ENCODE measurements at places on chromosomes 3 and 15. TPM values are rescaled to one million over a fixed set of nuclear protein-coding genes. Genes with fewer than 3 reads are reported as not detected.
A peak's percentile ranks its signal among the peaks of the same experiment; 100 is the strongest.

CLPX gene
- 19.8 TPM for total RNA-seq

ISLR gene
- total RNA-seq: 323 TPM

- DNase-seq: no peak
- no peak overlapping the region for H3K4me3 ChIP-seq
- no peaks in the 10 kb centered on the region for H3K4me1 ChIP-seq
- no peak overlapping the region for H3K27ac ChIP-seq
- no peaks in the 10 kb centered on the region for H3K27me3 ChIP-seq
- H3K36me3 ChIP-seq: no peaks in the 10 kb centered on the region
Measured at GRCh38 chr15:27706300-27706699, 392.8 kb downstream of the OCA2 start.

DNA sequence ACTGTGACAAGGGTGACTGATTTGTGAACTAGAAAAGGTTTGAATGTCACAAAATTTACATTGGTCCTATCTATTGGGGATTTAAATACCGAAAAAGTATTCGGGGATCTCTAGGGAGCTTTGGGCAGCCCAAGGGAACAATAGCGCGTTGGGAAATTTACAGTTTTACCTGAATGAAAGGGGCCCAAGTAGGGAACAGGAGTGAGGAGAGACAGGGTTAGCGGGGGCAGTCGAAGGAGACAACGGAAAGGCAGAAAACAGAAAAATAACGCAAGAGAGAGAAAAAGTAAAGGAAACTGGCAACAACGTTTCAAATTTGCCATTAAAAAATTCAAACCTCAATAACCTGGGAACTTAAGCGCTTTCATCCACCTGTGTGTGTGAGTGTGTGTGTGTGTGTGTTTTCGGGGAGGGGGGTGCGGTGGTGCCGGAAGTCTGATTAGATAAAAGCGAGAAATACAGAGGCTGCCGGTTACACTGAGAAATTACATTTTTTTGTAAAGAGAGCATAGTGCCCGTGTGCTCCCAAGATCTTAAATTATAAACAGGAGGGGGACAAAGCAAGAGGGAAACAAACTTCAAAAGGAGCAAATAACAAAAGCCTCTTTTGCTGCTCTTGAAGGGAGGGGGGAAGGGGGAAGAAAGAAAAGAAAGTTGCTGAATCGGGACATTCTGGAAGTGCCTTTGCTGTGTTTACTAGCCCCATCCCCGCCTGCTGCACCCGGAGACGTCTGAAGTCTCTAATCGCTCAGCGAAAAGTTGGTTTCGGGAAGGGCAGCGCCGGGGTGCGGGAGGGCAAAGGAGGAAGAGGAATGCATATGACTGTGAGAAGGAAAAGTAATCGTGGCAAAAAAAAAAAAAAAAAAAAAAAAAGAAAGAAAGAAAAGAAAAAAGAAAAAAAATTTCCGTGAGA is 721 bp upstream of the ZIC1 start:
- peak overlapping the region; percentile 68 for H3K4me3 ChIP-seq
- DNase-seq: no peak
- H3K4me1 ChIP-seq: peaks cover 48% of the 10 kb centered on the region
- H3K27ac ChIP-seq: peak overlapping the region; percentile 21

DNA sequence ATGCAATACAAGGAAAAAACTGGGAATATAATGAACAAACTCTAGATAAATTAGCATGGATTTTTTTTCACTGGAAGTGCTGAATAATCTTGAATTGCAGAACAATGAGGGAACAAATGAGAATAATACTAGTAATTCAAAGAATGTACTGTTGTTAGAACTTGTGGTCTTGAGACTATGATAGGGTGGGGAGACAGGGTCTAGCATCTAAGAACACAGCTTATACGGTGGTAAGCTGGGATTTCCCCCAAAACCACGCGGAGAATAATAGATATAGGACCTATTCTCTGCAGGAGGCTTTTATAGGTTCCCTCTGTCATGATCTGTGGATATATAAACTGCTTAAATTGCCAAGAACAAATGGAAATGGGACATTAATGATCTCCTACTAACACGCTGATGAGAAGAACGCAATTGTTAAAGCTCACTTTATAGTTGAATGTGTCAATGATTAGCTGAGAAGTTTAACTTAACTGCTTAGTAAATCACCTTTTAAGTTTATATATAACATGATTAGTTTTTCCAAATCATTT is 692.3 kb downstream of the ZPLD1 start:
- H3K27me3 ChIP-seq: no peaks in the 10 kb centered on the region
- no peak overlapping the region for H3K27ac ChIP-seq
- DNase-seq: no peak
- no peaks in the 10 kb centered on the region for H3K4me1 ChIP-seq

DNA sequence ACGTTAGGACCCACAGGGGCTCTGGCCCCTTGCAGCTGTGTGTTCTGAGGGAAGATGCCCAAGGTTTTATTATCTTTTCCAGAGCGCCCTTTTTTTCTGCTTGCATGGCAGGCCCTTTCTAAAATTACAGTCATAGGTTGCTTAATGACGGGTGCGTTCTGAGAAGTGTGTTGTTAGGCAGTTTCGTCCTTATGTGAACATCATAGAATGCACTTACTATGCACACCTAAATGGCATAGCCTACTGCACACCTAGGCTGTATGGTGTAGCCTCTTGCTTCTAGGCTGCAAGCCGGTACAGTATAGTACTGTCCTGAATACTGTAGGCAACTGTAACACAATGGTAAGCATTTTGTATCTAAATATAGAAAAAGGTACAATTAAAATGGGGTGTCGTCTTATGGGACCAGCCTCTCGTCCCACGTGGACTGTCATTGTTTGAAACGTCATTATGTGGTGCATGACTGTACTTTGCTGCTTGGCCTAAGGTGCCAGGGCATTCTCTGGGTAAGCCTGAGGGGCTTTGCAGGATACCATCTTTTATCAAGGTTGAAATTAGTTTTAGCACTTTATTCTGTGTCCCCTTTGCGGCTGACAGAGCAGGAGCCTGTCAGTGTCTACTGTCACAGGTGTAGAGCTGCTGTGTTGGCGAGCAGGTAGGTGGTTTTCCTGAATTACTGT is 10.9 kb downstream of the KLF13 start:
- DNase-seq: no peak
- no peaks in the 10 kb centered on the region for H3K36me3 ChIP-seq
- peaks cover 52% of the 10 kb centered on the region for H3K4me1 ChIP-seq
- H3K27me3 ChIP-seq: no peaks in the 10 kb centered on the region
- H3K4me3 ChIP-seq: no peak overlapping the region

SLCO3A1 gene
- total RNA-seq: 16.5 TPM

GRCh38 chr3:189974359-189974758 is 146.3 kb downstream of the P3H2 start:
- no peaks in the 10 kb centered on the region for H3K36me3 ChIP-seq
- H3K4me1 ChIP-seq: peaks cover 6% of the 10 kb centered on the region
- DNase-seq: no peak
- no peak overlapping the region for H3K27ac ChIP-seq
- H3K4me3 ChIP-seq: no peak overlapping the region

DNA sequence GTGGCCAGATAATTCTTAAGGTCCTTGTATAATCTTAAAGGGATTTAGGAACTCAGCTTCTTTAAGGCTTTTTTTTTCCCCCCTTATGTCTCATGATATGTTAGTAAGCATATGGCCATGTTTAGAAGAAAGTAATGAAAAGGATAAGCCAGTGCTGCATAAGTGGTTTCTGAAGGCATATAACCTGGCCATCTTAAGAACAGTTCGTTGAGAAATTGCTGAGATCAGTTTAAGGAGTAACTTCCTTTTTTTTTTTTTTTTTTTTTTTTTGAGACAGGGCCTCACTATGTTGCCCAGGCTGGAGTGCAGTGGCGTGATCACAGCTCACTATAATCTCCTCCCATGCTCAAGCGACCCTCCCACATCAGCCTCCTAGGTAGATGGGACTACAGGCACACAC is 51.7 kb downstream of the UBE2E2 start:
- DNase-seq: no peak
- H3K27me3 ChIP-seq: no peaks in the 10 kb centered on the region
- H3K4me3 ChIP-seq: no peak overlapping the region
- H3K4me1 ChIP-seq: peaks cover 9% of the 10 kb centered on the region

DNA sequence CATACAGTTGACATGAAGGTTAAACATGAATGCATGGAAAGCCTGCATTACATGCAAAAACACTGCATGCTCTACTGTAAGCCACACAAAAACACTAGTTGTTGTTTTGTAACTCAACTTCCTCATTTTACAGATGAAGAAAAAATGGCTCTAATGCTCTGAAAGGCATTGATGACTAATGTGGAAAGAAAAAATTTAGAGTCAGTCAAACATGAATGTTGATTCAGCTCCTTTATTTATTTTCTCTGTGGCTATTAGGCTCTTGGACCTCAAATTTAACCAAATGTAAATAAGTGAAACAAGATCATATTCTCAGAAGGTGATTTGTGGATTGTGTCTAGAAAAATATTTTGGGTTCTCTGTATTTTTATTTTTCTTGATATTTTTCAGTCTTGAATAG is 336.7 kb upstream of the ZNF717 start:
- no peaks in the 10 kb centered on the region for H3K36me3 ChIP-seq
- H3K4me3 ChIP-seq: no peak overlapping the region
- H3K4me1 ChIP-seq: no peaks in the 10 kb centered on the region
- H3K27me3 ChIP-seq: no peaks in the 10 kb centered on the region

GATA2 gene
- total RNA-seq: 5.2 TPM

DNA sequence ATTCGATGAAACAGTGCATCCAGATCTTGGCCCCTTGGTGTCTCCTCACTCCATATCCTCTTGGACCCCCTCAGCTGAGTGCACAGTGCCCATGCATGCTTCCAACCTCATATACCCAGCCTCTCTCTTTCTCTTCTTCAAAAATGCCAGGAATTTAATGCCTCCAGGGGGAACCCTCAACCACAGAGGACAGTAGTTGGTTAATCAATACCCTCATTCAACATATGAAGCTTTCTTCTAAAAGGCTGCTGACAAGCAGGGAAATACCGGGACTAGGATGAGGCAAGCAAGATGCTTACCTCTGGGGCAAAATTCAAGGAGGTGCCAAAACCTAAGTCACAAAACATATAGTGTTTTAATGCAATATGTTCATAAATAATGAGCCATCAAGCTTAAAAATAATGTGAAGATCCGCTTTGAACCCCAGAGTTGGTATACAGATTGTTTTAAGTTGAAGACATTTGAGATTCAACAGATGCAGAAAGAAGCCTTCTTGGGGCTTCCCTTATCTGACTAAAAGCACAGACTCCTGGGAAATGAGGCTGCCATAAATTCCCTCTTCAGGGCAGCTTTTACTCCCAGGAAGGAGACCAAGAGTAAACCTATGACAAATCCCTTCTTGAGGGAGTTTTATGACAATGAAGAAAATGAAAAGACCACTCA is 48.2 kb upstream of the FHIT start:
- H3K27ac ChIP-seq: no peak overlapping the region
- no peak overlapping the region for H3K4me3 ChIP-seq
- DNase-seq: no peak
- no peaks in the 10 kb centered on the region for H3K36me3 ChIP-seq
- no peaks in the 10 kb centered on the region for H3K4me1 ChIP-seq
- H3K27me3 ChIP-seq: no peaks in the 10 kb centered on the region
